Activated naive CD4-positive, alpha-beta T cell treated with anti-CD3 and anti-CD28 coated beads, Interleukin-2, amount 50 U/mL, for 72 hours (primary cell): ENCODE measurements at places on chromosomes 2 and 18.

GRCh38 chr2:75870133-75870532 is 159.4 kb upstream of the GCFC2 start:
- no peak for DNase-seq

GRCh38 chr2:186903216-186903615 is 54.2 kb upstream of the ZSWIM2 start:
- DNase-seq, result no peak

GRCh38 chr2:241541564-241542277 is 16.8 kb upstream of the BOK start:
- no peak for DNase-seq

GRCh38 chr18:28711096-28711495 is 534.2 kb upstream of the CDH2 start:
- no peak for DNase-seq

- peak; percentile 52 for DNase-seq
These were observed 1.2 kb upstream of the EMX1 start for GRCh38 chr2:72915907-72916742.

GRCh38 chr2:209762563-209762962 is 9.1 kb upstream of the UNC80 start:
- DNase-seq, result no peak

DNA sequence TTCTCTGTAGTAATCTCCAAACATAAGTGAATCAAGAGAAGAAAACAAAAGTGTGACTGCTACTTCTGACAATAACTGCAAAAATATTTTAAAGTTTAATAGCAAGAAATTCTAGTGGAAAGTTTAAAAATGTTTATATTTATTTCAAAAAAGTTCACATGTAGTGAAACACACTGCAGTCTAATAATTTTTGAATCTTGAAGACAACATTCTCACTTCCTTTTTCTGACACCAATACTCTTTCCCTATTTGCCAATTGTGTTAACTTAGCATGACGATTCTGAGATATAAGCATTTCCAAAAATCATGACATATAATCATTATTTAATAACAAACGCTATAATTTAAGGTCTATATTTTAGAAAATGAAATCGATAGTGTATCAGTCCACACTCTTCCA is 429.1 kb upstream of the PKDCC start:
- DNase-seq, result no peak
